Putamen (tissue), 1 donor: ENCODE measurements at places on chromosomes 6 and 20.

DNA sequence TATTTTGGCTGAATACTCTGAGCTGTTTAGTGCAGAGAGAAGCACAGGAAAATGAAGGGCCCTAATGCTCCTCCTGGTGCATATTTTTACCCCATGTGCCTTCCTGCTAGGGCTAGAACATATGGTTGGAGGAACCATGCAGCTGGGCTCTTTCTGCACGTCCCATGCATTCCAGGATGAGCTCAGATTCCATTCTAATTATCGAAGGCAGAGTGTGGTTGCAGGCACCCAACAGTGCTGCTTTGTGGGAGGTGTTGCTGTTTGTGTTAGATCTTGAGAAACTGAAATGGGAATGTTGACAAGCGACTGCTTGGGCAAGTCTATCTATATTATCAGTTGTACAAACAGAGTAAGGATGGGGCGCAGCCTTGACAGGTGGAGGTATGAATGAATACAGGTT lies 419.5 kb downstream of the DHX35 start:
- DNase-seq, result no peak

DNA sequence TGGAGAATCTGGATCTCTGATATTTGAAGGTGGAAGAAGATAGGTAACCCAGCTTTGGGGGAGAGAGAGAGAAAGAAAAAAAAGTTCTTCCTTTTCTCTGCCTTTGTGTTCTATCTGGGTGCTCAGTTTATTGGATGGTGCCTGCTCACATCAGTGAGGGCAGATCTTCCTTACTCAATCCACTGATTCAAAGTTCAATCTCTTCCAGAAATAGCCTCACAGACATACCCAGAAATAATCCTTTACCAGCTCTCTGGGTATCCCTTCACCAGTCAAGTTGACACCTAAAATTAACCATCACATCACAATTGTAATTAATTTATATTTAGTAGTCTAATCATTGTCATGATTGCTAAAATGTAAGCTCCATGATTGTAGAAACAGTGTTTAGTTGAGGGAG lies 189.1 kb downstream of the EPM2A start:
- DNase-seq, result no peak

- peak; percentile 34 for DNase-seq
Observed at GRCh38 chr6:49550492-49551077, at the start of gene C6orf141. C6orf141 (plus strand) TSS chr6:49550668; CDS start chr6:49550793, 125 bp downstream.

- DNase-seq, result no peak
Observed at GRCh38 chr6:82616386-82617028, 252.9 kb downstream of the TPBG start.

GRCh38 chr6:138849791-138850190 lies 53.9 kb downstream of the ECT2L start:
- DNase-seq, result no peak

DNA sequence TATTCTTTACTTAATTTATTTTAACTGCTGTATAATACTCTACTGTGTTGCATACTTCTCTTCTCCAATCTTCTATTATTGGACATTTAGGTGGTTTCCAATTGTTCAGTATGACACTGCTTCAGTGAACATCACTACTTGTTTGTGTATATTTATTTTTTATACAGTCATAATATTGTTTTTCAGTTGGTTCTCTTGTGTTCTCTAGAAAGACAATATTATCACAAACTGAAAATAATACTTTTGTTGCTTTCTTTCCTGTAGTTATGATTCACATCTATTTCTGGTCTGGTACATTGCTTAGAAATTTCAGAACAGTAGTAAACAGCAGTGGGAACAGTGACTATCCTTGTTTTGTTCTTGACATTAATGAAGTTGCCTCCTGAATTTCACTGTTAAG lies 62.8 kb upstream of the GTSF1L start:
- no peak for DNase-seq
